ENCODE measurements at places on chromosomes 6 and 20.

GRCh38 chr6:163897030-163897429, 482.5 kb downstream of the QKI start:
- no peak for DNase-seq

- no peak for DNase-seq
These were observed 686.9 kb upstream of the MAP3K7 start for GRCh38 chr6:91273729-91274128.

GRCh38 chr6:34696189-34696738, 303 bp downstream of the ILRUN start:
- no peak for DNase-seq

GRCh38 chr20:51404297-51405060, 138.0 kb downstream of the NFATC2 start:
- no peak for DNase-seq

GRCh38 chr6:68086199-68086598, 548.9 kb upstream of the ADGRB3 start:
- no peak for DNase-seq

DNA sequence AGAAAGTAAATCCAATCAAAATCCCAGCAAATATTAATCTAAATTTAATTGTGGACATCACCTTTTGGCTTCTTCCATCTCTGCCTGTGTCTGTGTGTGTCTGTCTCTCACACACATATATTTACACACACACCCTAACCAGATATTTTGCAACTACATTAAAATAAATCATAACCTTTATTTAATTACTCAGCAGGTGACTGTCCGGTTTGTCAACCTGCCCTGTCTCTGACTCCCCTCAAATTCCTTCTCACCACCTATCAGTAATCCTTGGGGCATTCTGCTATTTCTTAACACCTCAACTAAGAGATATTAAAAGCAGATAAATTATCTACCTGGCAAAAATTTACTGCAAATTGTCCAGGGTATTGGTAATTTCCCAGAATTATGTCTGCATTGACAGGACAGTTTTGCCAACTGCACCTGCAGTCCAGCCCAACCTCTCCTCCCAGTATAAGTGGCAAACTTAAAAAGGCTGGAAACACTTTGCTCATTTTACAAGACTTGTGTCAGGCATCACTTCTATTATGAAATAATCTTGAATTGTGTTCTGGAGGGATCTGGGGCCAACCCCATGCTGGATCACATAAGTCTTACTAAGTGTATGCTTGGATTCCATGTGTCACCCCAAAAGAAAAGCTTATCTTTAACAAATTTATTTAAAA, 216.1 kb downstream of the GMDS start:
- DNase-seq, result no peak

DNA sequence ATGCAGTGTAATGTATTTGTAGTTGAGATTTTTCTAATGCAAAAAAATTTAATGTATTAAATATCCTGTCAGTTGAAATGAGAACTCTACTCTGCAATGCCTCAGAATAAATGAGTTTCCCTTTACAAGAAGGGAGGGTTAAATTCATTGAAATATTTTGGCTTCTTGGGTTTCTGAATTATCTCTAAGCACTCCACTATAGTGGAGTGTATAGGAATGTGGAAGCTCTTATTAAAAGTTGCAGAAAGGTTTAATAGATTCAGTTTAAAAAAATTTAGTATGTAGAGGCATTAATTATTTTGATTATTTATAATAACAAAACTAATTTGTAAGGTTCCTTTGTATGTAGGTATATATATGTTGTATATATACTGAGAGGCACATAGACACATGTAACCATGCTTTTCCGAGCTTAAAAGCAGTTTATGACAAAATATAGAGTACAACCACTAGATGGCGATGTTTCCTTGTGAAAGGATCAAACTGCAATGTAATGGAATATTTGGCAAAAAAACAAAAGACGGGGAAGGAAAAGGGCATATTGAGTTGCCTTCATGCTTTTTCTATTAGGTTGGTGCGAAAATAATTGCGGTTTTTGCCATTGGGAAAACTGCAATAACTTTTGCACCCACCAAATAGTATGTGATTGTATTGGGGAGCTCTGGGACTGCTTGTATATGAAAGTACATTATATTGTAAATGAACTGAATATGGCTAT, 144.2 kb downstream of the MYO6 start:
- peak; percentile 16 for DNase-seq

- no peak for DNase-seq
These were observed 36.7 kb upstream of the MYLIP start for GRCh38 chr6:16092140-16092539.

GRCh38 chr6:3571250-3571681, 114.4 kb upstream of the SLC22A23 start:
- DNase-seq, result no peak

DNA sequence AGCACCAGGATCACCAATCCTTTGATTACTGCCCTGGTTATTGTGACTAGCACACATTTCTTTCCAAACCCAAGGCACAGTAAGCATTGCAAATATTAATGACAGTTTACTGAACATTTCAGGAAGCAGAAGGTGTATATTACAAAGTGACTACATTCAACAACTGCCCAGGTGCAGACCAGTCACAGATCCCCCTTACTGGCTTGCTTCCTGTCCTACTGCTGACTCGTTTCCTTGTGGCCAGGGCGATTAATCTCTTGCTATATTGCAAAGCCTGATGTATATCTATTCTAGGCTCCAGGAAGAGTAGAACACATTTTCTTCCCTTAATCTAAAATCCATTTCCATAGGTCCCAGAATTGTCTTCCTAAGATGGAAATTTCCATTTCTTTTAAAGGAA, 77.2 kb upstream of the EPHA7 start:
- DNase-seq, result no peak

DNA sequence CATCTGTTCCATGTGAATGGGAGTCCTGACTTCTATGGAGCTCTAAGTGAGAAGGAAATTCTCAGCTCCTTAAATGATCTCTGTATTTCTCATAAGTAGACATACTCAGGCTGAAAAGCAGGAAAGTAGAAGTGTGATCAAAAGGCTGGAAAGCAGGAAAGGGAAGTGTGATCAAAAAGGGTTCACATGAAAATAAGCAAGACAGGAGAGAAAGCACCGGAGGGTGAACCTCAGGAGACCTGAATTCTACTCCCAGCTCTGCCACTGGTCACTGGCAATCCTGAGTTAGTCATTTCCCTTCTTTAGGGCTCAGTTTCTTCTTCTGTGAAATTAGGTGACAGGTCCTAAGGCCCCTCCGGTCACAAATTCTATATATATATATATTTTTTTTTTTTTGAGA, 55.5 kb upstream of the TRERF1 start:
- DNase-seq, result no peak

GRCh38 chr6:33983109-33983716, 162.7 kb downstream of the GRM4 start:
- DNase-seq, result no peak

Data from retinal pigment epithelial cell (primary cell).